ENCODE measurements at places on chromosomes 3 and 15. TPM values are rescaled to one million over a fixed set of nuclear protein-coding genes. Genes with fewer than 3 reads are reported as not detected.

The GOLGA6L4 gene
- 1.2 TPM for total RNA-seq

The AP3B2 gene
- not detected for total RNA-seq

The FETUB gene
- total RNA-seq: not detected

The NPAP1 gene
- not detected for total RNA-seq

The FAIM gene
- 2.0 TPM for total RNA-seq

The GOLGA8G gene
- not detected for total RNA-seq

The RTP1 gene
- total RNA-seq: not detected

The NAALADL2 gene
- not detected for total RNA-seq

The KBTBD8 gene
- total RNA-seq: 12.4 TPM

The PPARG gene
- total RNA-seq: 0.95 TPM

Measured in T-helper 1 cell treated with Interleukin-12 subunit alpha and Interleukin-12 subunit beta and Interleukin-4 antibody, amounts not matched to agents 30 ng/mL and 1 ng/mL, for 36 hours (primary cell).